ENCODE measurements at places on chromosomes 2 and 18. TPM values are rescaled to one million over a fixed set of nuclear protein-coding genes. Genes with fewer than 3 reads are reported as not detected.

The CHRND gene
- not detected for total RNA-seq

DNA sequence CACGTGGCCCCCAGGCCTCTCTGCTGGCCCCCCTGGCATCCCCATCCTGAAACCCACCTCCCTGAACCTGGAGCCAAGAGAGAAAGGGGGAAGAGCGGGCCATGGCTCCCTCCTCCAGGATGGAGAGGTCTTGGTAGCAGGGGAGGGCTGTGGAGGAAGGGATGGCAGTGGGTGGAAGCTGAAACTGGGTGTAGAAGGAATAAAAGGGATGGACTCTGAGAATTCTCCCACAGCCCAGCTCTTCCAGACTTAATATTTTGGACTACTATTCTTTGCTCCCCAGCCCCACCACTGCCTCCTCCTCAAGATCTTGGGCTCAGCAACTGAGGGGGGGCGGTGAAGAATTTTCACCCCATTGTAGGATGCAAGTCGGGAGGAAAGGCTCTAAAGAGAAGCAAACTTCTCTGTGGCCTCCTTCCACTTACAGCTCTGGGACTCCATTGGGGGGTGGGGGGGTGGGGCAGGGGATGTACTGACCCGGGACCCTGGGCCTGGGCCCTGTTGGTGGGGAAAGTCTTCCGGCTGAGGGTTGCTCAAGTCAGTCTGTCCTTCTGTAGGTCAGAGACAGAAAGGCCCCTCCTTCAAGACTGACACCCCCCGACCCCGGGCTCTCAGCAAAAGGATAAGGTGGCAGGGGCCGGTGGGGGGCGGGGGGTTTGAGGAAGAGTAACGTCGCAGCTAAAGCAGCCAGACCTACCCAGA, 501 bp downstream of the TNS1 start:
- H3K27me3 ChIP-seq, result no peaks in the 10 kb centered on the region
- peaks cover 15% of the 10 kb centered on the region for H3K4me1 ChIP-seq
- peak overlapping the region; percentile 13 for H3K4me3 ChIP-seq
- no peak overlapping the region for H3K27ac ChIP-seq
- no peak for DNase-seq

DNA sequence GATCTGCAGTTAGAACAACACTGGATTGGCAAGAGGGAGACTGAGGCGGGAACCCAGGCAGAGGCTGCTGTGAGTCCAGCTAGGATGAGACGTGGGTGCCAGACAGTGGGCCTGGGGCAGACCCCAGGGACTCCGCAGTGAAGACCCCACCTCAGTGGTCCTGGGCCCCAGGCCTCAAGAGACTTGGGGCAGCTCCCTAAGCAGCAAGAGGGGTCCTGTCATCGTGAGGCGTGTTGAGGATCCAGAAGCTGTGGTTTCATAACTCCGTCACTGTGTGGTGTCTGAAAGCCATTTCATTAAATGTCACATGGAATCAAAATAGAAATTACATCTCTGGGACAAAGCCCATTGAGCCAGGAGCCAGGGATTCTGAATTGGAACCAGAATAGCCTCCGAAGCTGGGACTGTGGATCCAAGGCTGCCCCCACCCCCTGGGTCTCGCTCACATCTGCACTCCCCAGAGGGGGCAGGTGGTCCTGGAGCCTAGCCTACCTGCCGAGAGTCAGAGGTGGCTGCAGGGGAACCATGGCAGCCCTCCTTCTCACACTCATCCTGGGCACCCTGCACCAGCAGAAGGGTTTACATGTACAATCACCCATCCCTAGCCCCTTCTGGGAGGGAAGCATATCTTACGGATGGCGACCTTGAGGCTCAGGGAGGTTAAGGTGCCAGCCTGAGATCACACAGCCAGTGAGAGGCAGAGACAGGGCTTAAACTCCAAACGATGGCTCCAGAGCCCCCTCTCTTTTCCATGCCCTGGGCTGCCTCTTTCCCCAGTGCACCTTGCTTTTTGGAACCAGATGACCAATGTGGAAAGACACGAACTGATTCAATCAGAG, 23.2 kb downstream of the RRM2 start:
- no peaks in the 10 kb centered on the region for H3K4me1 ChIP-seq
- H3K36me3 ChIP-seq, result no peaks in the 10 kb centered on the region
- no peaks in the 10 kb centered on the region for H3K27me3 ChIP-seq
- H3K27ac ChIP-seq, result no peak overlapping the region
- no peak for DNase-seq
- H3K4me3 ChIP-seq, result no peak overlapping the region

DNA sequence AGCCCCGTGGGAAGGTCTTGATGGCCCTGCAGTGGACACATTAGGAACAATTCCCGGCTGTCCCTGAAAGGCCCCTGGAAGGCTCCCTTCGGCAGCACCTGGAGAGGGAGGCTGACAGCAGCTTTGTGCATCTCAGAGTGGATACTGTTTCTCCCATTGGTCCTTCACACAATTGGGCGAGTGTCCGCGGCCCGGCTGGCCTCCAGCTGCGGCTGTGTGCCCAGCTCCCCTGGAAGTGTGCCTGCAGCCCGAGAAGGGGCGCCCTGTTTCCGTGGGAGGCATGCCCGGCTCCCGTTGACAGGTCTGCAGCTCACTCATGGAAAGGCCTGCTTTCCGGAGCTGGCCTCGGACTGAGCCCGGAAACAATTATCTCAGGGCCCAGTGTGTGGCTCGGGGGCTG, 103.7 kb downstream of the LPIN1 start:
- H3K4me3 ChIP-seq, result no peak overlapping the region
- H3K36me3 ChIP-seq, result no peaks in the 10 kb centered on the region
- peak; percentile 81 for DNase-seq
- H3K4me1 ChIP-seq, result no peaks in the 10 kb centered on the region
- no peak overlapping the region for H3K27ac ChIP-seq

GRCh38 chr2:191280290-191280689, 35.1 kb downstream of the MYO1B start:
- no peaks in the 10 kb centered on the region for H3K4me1 ChIP-seq
- H3K27ac ChIP-seq, result no peak overlapping the region
- H3K36me3 ChIP-seq, result peaks cover 3% of the 10 kb centered on the region
- H3K27me3 ChIP-seq, result no peaks in the 10 kb centered on the region
- H3K4me3 ChIP-seq, result no peak overlapping the region

- H3K4me3 ChIP-seq, result no peak overlapping the region
- no peaks in the 10 kb centered on the region for H3K36me3 ChIP-seq
- H3K27ac ChIP-seq, result no peak overlapping the region
- no peak for DNase-seq
These were observed 163.0 kb downstream of the PRKCE start for GRCh38 chr2:45814488-45814887.

The BMP10 gene
- not detected for total RNA-seq

GRCh38 chr18:11522992-11523391, 86.4 kb upstream of the SLC35G4 start:
- no peaks in the 10 kb centered on the region for H3K36me3 ChIP-seq
- H3K27ac ChIP-seq, result no peak overlapping the region
- H3K27me3 ChIP-seq, result no peaks in the 10 kb centered on the region
- DNase-seq, result no peak
- no peak overlapping the region for H3K4me3 ChIP-seq

- peaks cover 13% of the 10 kb centered on the region for H3K4me1 ChIP-seq
- peak; percentile 70 for DNase-seq
- no peak overlapping the region for H3K4me3 ChIP-seq
- peaks cover 17% of the 10 kb centered on the region for H3K36me3 ChIP-seq
- H3K27ac ChIP-seq, result peak overlapping the region; percentile 35
- no peaks in the 10 kb centered on the region for H3K27me3 ChIP-seq
These were observed 11.6 kb downstream of the OXER1 start for GRCh38 chr2:42752314-42752713.

DNA sequence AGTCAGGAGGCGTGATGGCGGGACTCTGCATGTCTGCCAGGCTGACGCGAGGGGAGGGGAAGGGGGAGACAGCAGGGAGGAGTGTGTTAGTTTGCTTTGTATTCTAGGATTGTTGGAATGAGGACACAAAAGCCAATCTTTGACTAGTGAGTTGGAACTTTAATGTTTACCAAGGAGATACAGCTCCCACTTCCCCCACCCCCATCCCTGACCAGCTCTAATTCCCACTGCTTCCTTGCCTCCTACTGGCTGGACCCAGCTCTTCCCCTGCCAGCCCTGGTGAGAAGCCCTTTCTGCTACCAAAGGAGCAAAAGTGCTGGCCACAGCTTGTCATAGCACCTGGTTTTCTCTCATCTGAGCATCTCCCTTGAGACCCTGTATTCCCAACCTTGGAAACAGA, 84.5 kb downstream of the CELF4 start:
- H3K27ac ChIP-seq, result no peak overlapping the region
- H3K4me1 ChIP-seq, result peaks cover 7% of the 10 kb centered on the region
- no peaks in the 10 kb centered on the region for H3K36me3 ChIP-seq
- DNase-seq, result no peak
- peaks cover 16% of the 10 kb centered on the region for H3K27me3 ChIP-seq

Measured in upper lobe of left lung (tissue), 6 donors.